ENCODE measurements at places on chromosomes 2 and 18.

GRCh38 chr2:51290725-51291124, 258.8 kb upstream of the NRXN1 start:
- no peak for DNase-seq

DNA sequence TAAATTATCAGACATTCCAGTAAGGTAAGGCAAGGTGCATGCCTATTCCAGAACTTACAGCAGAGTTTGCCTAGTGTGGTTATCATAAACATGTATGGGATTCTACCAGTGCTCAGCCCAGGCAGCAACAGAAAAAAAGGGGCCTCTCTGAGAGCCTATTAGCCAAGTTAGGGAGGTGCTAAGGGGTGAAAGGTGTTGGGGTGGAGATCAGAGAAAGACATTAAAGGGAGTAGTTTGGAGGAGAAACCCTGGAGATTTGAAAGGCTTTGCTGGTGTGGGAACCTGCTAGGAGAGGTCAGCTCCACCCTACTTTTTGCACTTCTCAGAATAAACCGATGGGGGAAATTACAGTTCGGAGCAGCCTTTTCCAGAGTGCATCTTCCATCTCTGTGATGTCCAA, 2.9 kb downstream of the ARPC2 start:
- no peak for DNase-seq

DNA sequence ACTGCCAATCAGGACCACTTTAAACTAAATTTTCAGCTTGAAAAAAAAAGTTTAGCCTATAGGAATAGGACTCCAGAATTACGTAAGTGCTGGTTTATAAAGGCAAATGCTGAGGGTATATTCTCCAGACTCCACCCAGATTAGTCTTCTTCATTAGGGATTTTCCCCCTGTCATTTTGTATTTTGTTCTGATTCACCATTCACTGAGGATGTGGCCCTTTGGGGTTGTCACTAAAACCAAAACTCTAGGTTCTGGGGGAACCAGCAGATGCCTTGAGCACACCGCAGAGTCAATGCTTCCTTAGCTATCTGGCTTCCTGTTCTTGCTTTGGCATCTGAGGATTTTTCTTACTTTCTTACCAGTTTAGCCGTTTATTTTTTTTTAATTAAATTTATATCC, 10.5 kb downstream of the SCYGR4 start:
- DNase-seq, result no peak

DNA sequence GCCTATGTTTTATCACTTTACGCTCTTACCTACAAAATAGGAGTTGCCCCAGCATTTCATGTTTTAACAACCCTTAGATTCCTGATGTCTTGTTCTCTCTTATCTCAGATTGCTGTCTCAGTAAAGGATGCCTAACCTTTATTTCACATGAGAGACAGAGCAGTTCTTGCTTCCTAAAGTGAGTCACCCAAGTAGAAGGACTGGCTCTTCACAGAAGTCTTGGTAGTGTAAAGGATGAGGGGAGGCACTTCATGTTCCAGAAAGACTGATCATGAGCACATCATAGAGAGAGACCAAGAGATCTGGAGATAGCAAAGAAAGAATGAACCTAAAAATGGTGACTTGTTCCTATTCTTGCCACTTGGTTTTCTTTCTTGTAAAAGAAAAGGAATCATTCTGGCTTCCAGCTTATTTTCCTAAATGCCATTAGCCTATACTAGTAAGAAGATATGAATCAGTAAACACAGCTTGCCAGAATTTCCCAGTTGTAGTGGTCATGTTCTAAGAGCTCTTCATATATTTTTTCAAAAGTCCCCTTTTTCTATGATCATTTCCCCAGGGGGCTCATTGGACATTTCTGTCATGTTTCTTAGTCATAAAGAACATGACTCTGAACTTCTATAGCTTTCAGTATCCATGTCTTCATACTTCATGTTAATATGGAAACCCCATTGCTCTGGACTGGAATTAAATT, 54.9 kb downstream of the MAPRE2 start:
- DNase-seq, result no peak

GRCh38 chr18:61929881-61930640, 37.3 kb upstream of the RNF152 start:
- DNase-seq, result no peak
